ENCODE measurements at places on chromosomes 12 and 14.

- no peak for DNase-seq
Observed at GRCh38 chr14:89011355-89012281, 187.2 kb downstream of the TTC8 start.

DNA sequence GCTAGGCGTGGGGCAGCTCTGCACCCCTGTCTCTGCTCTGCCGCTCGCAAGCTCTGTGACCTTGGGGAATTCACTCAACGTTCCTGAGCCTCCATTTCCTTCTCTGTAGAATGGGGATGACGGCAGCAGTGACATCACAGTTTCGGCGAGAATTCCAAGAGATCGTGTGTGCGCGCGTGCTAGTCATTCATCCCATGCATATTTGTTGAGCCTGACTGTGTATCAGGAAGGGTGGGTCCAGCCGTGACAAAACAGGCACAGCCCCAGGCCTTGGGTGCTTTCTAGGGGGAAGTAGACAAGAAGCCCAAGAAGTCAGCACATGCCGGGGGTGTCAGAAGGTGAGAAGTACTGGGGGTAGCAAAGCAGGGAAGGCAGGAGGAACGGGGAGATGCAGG lies 145.6 kb upstream of the NCOR2 start:
- DNase-seq, result no peak

GRCh38 chr12:52091061-52091460 lies 11.6 kb downstream of the SMIM41 start:
- no peak for DNase-seq

DNA sequence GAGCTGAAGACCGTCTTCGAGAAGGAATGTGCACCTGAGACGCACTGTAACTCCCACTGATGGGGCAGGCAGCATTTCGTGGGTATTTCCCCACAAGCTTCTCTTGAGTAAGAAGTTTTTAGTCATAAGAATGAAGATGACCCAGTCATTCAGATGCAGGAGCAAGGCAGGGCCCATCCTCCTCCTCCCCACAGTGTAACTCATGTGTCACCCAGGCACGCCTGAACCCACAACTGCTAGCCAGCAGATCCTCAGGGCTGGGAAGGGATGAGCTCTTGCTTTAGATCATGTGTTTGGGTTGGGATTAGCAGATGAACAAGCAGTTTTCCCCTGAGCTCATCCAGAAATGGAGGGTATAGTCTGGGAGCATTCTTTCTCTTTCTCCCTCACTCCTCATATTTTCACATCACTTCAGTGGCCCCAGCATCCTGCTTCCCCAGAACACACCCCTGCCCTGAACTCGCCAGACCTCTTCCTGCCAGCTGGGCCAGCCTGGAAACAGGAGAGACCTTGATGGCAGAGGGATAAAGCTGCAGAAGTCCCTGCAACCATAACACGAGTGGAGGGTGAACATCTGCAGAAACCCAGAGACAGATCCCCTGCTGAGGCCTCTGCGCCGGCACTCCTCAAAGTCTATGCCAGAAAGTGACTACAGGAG lies 73.3 kb downstream of the B4GALNT3 start:
- DNase-seq, result no peak

GRCh38 chr12:47269916-47270315 lies 190.2 kb upstream of the AMIGO2 start:
- DNase-seq, result no peak

GRCh38 chr12:103819312-103819711 lies 21.7 kb downstream of the NT5DC3 start:
- DNase-seq, result no peak

DNA sequence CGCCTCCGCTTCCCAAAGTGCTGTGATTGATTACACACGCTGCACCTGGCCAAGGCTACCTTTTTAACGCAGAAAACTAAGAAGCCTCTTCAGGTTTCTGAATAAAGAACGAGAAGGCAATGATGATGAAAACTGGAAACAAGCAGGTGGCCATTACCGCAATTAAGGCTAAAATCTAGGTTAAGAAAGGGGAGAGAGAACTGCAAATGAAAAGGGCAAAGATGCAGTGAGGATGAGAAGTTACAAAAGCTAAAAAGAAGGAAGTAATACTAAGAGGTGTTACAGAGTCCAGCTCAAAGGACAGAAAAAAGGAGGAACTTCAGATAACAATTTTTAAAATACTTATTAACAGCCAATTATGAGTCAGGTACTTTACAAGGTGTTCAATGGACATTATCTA lies 79.7 kb downstream of the DUSP16 start:
- DNase-seq, result no peak

GRCh38 chr12:85280165-85280983 lies at the start of gene ALX1:
Gene ALX1, plus strand, starts transcription at chr12:85280220. Its CDS starts 42 bp downstream, at chr12:85280262.
- no peak for DNase-seq

DNA sequence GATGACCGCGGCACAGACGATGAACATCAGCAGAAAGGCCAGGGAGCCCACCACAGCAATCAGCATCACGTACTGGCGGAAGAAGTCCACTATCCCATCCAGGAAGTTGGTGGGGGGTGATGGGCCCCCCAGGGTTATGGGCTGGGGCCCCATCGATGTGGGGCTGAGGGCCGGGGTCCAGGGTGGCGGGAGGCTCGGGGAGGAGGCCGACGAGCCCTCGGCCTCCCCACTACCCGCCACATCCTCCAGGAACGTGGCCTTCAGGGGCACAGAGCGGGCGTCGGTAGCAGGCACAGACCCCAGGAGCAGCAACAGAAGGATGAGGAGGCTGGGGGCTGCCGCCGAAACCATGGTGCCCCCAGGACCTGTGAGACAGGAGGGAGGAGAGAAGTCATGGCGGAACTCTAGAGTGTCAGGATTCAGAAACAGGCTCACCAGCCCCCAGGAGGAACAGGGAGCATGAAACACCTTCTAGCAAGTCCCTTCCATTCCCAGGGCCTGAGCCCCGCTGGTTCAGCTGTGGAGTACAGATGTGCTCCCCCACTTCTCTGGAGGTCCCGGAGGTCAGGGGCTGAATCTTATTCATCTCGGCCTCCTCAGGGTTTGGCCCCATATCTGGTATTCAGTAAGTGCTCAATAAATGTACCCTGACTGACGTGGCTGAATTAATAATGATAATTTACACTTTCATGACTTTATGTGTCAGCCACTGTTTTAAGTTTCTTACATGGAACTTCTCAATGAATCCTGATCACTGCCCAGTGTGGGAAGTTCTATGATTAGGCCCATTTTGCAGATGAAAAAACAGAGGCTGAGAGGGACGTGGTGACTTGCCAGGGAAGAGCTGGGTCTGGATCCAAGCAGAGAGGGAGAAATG lies 5.6 kb downstream of the TMEM119 start:
- no peak for DNase-seq

DNA sequence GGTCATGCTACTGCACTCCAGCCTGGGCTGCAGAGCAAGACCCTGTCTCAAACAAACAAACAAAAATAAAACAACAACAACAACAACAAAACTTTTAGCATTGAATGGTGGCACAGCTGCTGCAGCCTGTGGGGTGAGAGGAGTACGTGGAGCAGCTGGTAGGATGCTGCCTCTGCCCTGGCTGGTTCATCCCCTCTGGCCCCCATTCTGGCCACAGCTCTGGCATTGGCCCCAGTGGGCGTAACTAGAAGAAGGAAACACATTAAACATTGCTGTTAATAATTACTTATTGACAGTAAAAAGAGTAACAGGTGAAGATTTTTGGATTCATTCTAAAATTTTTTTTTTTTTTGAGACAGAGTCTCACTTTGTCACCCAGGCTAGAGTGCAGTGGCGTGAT lies 28.8 kb upstream of the C2CD5 start:
- no peak for DNase-seq

- DNase-seq, result no peak
Observed at GRCh38 chr14:103530831-103531230, 1.8 kb downstream of the TRMT61A start.

DNA sequence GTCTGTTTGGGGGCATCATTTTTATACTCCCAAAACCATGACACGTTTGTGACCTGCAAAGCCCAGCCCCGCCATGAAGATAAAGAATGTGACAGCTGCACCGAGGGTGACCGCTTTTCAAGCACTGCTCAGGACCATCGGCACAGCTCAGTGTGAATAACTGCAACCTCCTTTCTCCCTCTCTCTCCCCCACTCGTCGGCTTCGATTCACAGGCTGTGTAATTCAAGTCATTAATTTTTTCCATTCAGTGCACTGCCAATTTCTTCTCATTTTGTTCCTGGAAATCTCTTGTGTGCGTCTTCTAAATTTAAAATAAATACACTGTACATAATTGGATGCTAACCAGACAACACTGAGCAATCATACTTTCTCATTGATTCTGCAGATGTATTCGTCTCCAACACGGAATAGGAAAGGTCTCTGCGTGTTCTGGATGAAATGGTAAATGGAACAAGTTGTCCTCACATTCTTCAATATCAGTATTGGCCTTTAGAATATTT lies 260.8 kb downstream of the TTC8 start:
- no peak for DNase-seq

Measured in activated effector memory CD4-positive, alpha-beta T cell treated with Interleukin-2 at 50 U/mL for 16 hours (primary cell).